WTC11 (cell line): ENCODE measurements at places on chromosomes 4 and X. TPM values are rescaled to one million over a fixed set of nuclear protein-coding genes. Genes with fewer than 3 reads are reported as not detected.

GRCh38 chr4:53057679-53058078 is 195.6 kb downstream of the RASL11B start:
- no peak for DNase-seq

- no peak for DNase-seq
Measured at GRCh38 chr4:7786517-7786916, 153.1 kb downstream of the AFAP1 start.

GRCh38 chr4:15327311-15328298 is 100.2 kb upstream of the C1QTNF7 start:
- no peak for DNase-seq

DNA sequence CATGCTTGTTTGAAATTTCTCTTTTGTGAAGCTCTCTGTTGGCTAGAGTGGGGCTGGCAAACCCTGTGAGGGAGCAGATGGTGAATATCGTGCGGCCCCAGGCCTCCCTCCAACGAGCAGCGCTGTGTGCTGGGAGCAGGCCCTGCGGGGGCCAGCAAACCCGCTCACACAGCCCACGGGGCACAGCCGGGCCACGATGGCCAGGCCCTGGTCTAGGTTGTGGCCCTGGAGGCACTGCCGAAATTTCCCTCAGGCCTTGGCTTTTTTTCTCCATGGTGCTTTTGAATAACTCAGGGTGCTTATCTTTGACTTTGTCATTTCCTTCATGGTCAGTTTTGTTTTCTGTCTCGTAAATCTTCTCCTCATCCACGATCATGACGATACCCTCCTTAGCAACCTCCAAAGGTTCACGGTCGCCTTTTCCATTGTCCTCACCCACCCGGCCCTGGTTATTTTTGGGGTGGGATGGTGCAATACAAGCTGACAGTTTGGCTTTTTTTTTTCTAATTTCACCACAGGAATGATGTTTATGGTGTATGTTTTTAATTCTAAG is 20.7 kb downstream of the PCGF3 start:
- no peak for DNase-seq

- no peak for DNase-seq
Measured at GRCh38 chr4:100981447-100982204, 365.7 kb downstream of the PPP3CA start.

GRCh38 chrX:134732676-134733075 is 74.4 kb upstream of the PLAC1 start:
- no peak for DNase-seq

- no peak for DNase-seq
Measured at GRCh38 chrX:154482786-154483185, 3.6 kb downstream of the UBL4A start.

GRCh38 chr4:66568431-66568830 is 898.1 kb upstream of the EPHA5 start:
- no peak for DNase-seq

- DNase-seq = peak; percentile 77
Measured at GRCh38 chr4:15231265-15232091, 196.4 kb upstream of the C1QTNF7 start.

GRCh38 chr4:15575966-15576365 is 79.2 kb downstream of the FBXL5 start:
- no peak for DNase-seq

- no peak for DNase-seq
Measured at GRCh38 chr4:8507196-8507570, 66.6 kb downstream of the TRMT44 start.

GRCh38 chr4:67584496-67584895 is 26.0 kb downstream of the STAP1 start:
- DNase-seq = no peak

- no peak for DNase-seq
Measured at GRCh38 chr4:183154701-183155391, 55.8 kb downstream of the WWC2 start.

GRCh38 chrX:111095974-111096895 is at the start of gene PAK3:
PAK3 (plus strand) TSS chrX:111096191; CDS start chrX:111123104, 26,913 bp downstream.
- peak; percentile 41 for DNase-seq

GRCh38 chr4:40241941-40242340 is 45.1 kb downstream of the RHOH start:
- no peak for DNase-seq

DNA sequence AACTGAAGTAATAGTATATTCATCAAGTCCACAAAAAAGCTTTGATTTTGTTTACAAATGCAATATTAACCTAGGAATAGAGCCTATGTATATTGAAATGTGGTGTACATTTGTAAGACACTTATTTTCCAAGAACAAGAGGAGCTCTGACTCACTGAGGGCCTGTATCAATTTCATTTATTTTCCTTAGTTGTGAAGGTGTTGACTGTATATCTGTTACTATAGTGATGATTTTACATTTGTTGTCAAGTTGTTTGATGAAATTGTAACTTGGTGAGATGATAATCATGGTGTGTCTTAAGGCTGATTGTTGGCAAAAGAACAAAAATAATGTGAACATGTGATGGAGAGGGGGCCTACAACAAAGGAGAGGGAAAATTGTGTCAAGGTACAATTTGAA is 274.9 kb upstream of the TEX13A start:
- DNase-seq = no peak

- DNase-seq = no peak
Measured at GRCh38 chr4:57051095-57051494, 59.1 kb downstream of the IGFBP7 start.

- no peak for DNase-seq
Measured at GRCh38 chr4:127730142-127730913, at the start of gene SLC25A31. SLC25A31 (plus strand) TSS chr4:127730400; CDS start chr4:127730546, 146 bp downstream.

Gene GPR50
- 5.9 to 12.0 TPM (median 5.9 TPM) in 3 replicates for total RNA-seq

Gene SRPK3
- not detected in 3 replicates for total RNA-seq

Gene CLDN22
- not detected in 3 replicates for total RNA-seq

Gene STAP1
- not detected in 3 replicates for total RNA-seq

Gene DCLK2
- 0.17 to 0.21 TPM (median 0.18 TPM) in 3 replicates for total RNA-seq

Gene GABRA4
- 0.20 to 0.53 TPM (median 0.25 TPM) in 3 replicates for total RNA-seq

Gene COL25A1
- 6.6 to 9.3 TPM (median 8.0 TPM) in 3 replicates for total RNA-seq

Gene PAGE2
- not detected in 3 replicates for total RNA-seq
